ENCODE measurements at places on chromosomes 3 and 15.

DNA sequence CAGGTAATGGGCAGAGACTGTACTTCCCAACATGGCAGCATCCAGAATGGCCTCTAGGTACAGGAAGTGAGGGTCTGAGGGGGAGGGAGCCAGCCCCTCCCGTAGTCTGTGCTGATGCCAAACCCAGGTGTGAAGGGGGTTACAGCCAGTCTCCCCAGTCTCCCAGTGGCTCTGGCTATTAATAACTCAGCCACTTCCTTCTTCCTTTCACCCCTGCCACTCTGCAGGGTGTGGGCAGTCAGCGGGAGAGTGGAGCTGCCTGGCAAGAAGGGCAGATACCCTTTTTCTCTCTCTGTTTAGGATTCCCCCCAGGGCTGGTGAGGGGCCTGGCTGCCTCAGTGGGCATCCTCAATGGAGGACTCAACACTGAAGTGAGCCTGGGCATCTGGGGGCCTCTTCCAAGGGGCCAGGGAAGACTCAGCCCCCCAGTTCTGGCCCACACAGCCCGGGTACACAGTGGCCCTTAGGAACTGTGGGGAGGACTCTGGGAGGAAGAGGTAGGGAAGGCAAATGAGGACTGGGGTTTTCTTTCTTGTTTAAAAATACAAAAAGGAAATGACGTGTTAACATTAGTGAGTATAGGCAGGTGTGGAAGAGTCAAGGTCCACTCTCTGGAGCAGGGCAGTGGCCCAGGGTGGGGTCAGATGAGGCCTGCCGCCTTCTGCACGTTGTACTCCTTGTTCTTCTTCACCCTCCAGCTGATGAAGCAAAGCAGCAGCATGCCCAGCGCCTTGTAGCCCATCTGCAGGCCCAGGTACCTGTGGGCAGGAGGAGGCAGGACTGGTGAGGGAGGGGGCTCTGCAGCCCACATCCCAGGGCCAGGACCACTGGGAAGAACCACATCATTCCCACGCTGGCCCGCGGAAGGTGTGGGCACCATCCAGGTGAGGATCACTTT lies 38.6 kb upstream of the RAB6B start:
- DNase-seq: no peak

DNA sequence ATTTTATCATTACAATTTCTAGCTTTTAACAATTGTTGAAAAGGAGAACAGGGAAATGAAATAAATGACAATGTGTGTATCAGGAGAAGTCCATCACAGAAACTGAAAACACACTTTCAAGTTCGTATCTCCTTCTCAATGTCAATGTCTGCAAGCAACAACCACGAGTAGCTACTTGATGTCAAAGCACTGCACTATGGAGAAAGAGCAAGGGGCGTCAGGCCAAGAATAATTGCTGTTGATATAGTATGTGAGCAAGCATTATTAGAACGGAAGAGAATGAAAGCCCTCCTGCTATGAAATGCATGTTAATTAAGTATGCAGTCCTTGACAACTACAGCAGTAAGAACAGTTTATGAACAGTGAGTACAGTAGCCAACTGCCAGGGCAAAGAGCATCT lies 1250.1 kb downstream of the ZPLD1 start:
- DNase-seq: no peak

GRCh38 chr3:135337192-135337591 lies 542.1 kb downstream of the EPHB1 start:
- DNase-seq: no peak

DNA sequence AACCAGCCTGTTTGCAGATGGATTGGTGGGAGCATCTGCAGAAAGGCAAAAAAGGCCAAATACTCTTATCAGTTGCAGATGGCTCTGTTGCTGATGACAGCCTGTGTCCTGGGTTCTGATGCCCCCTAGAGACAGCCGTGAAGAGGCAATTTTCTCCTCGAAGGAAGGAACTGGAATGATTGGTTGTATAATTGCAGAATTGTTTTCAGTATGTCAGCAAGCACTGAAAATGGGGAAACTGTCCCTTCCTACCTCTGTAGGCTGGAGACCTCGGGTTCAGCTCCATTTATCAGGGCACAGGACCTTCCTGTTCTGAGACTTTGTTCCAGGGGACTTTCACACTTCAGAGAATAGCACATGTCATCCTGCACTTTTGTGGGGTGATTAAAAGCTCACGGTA lies 103.0 kb downstream of the PGPEP1L start:
- DNase-seq: peak; percentile 64

DNA sequence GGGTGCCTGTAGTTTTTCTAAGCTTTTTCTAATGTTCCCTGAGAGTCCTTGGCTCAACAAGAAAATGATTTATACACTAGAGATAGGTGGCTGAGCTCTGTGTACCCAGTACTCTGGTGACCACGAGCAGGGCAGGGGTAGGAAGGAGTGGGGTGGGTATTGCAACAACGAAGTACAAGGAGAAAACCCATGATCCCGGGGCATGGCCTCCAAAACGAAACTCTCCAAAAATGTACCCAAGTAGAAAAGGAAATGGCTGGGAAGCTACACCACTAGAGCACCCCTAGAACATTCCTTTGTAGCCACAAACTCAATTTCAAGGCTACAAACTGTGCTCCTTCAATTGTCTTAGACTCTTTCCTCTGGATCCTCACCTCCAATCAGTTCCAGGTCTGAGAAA lies 138.9 kb downstream of the DUT start:
- DNase-seq: no peak

GRCh38 chr3:182605882-182606611 lies 187.3 kb upstream of the ATP11B start:
- DNase-seq: no peak

GRCh38 chr15:71708051-71708429 lies 102.3 kb upstream of the NR2E3 start:
- DNase-seq: peak; percentile 44

DNA sequence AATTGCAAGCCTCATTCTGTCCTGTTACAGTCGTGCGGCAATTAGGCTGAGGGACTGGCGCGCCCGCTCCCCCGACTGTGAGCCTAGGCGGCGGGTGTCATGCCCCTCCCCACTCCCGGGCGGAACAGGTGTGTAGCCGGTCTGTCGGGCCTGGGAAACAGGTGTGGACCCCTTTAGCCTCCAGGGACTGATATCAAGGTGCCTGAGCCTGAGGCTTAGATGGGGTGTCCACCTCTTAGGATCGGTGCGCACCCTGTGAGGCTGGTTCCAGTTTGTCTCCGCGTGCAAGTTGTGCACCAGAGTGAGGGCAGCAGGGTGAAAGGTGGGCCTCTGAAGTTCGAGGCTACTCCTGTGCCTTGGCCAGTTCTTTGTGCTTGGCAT lies 686 bp downstream of the VPS8 start:
- DNase-seq: no peak

GRCh38 chr3:183584246-183584913 lies 28.9 kb upstream of the KLHL6 start:
- DNase-seq: no peak

DNA sequence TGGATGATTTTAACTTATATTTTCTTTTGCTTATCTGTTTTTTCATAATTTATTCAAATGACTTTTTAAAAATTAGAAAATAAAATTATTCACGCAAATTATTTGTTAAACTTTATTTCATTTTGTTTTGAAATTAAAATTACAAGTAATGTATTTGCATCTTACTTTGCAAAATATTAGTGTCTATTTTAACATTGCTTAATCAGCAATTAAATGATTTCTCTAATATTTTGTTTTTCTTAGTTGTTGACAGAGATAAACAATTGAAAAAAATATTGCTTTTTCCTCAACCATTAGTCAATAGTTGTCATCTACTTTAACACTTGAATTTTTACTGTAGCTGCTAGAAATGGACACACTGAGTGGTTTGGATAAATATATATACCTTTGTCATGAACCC lies 32.8 kb upstream of the PYDC2 start:
- DNase-seq: no peak

- DNase-seq: no peak
Measured at GRCh38 chr15:65957451-65957850, 88.2 kb downstream of the RAB11A start.

DNA sequence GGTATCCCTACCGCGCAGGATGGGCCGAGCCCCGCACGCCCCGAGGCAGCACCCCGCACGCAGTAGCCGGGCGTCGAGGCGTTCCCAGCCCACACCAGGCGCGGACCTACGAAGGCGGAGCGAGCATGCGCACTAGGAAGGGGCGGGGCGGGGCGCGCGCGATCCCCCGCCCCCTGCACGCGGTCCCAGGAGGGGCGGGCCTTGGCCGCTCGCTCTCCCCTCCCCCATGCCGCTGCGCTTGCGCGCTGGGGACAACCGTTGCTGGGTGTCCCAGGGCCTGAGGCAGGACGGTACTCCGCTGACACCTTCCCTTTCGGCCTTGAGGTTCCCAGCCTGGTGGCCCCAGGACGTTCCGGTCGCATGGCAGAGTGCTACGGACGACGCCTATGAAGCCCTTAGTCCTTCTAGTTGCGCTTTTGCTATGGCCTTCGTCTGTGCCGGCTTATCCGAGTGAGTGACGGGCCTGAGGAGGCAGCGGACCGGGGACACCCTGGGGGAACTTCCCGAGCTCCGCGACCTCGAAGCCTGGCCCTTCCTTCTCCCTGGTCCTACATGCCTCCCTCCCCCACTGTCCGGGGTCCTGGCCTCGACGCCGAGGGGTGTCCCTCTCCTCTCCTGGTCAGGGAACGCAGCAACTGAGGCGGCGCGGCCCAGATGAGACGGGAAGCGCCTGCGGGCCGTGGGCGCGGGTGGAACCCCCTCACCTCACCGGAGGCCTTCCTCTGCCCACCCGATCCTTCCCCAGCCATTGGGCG lies at the start of gene SPESP1:
Gene SPESP1 (plus strand): TSS at position 258 of the 755 bp plus-strand sequence. CDS start 129 bp downstream, at position 387.
- no peak for DNase-seq

DNA sequence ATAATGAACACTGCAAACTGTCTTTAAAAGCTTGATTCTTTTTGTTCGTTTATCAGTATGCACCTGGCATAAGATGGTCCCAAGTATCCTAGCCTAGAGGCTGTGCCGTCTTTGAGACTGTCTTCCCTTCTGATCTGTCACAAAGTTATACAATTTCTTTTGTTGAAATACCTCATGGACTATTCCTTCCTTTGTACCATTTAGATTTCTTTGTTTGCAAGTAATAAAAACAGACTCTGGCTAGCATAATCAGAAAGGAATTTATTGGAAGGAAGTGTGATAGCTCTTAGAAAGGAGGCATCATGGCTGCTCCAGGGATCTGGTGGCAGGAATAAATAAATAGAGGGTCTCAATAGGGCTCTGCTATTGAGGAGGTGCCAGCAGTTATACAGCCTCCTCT lies 280.4 kb downstream of the SLC9A9 start:
- DNase-seq: no peak

GRCh38 chr15:71124937-71125790 lies 9.9 kb downstream of the THSD4 start:
- no peak for DNase-seq

DNA sequence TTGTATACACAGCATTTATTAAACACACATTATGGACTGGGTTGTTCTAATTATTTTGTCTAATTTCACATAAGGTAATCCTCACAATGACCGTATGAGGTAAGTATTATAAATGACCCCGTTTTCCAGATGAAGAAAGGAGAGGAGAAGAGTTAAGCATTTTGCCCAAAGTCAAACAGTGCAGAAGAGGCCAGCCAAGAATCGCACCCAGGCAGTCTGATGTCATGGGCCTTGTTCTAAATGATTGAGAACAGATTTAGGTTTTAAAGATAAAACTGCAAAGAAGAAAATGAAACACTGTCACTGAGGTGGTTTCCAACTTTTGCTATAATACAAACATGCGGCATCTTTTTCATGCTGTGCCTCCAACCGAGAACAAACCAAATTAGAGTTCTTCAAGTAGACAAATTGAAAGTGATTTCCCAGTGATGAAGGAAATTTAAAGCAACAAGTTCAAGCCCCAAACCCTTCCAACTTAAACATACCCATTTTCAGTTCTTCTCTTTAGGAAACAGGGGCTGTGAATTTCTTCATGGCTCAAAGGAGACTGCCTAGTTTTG lies 155.3 kb downstream of the THRB start:
- no peak for DNase-seq

DNA sequence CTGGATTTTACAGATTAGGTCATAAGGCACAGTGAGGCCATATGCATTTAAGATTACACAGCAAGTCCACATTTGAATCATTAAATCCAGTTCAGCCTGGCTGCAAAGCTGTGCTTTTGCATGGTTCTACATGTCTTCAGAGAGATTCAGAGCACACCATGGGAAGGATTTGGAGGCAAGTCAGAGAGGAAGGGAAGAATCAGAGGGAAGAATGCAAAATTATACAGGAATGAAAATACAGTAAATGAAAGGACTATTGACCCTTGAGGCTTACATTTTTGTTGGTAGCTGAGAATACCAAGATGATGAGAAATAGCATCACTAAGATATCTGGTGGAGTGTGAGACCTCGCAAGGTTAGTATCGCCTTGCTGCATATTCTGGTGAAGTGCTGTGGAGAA lies 13.9 kb downstream of the FILIP1L start:
- no peak for DNase-seq

DNA sequence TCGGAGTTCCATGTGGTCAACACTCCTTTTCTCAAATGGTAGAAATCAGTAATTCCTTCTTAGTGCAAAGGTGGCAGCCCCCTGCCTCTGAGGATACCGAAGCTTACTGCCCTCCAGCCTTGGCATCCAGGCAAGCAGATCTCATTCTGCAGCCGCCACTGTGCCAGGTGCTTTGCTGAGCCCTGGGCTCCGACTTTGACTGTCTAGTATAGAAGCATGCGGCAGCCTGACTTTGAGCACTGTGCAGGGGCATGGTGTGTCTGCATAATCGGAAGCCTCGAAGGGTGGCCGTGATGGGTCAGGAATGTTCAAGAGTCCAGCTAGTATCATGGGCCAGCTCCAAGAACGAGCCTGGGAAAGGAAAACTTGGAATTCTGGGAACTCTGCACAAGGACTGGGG lies 39.7 kb downstream of the ABTB1 start:
- DNase-seq: no peak

GRCh38 chr3:163577271-163577670 lies 1501.0 kb downstream of the SI start:
- no peak for DNase-seq

- DNase-seq: no peak
Measured at GRCh38 chr15:62637574-62637897, 405.0 kb upstream of the TPM1 start.

GRCh38 chr3:44883999-44884431 lies 9.6 kb downstream of the TGM4 start:
- DNase-seq: no peak

GRCh38 chr15:94586099-94586498 lies 354.7 kb downstream of the MCTP2 start:
- no peak for DNase-seq

DNA sequence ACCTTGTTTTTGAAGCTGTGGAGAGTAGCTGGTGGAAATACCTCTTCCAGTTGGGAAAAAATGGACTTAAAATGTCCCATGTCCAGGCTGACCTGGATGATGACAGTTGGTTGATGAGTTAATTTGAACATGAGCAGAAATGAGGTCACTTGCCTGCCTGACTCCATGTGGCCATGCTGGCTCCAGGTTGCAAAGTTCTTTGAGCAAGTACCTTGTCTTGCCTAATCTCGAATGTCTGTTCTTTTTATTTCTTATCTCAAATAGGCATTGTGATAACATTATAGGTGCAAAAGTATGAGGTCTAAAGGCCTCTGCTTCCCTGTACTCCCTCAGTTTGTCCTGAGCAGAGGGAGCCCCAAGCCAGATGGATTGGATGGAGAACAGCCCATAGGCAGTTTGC lies 9.0 kb downstream of the MAPKBP1 start:
- no peak for DNase-seq

GRCh38 chr15:35567392-35567791 lies 21.4 kb upstream of the DPH6 start:
- no peak for DNase-seq
